ENCODE measurements at places on chromosomes 7 and 10. TPM values are rescaled to one million over a fixed set of nuclear protein-coding genes. Genes with fewer than 3 reads are reported as not detected.

The LRRC18 gene
- not detected for total RNA-seq

The SEMA3D gene
- under 0.01 TPM for total RNA-seq

DNA sequence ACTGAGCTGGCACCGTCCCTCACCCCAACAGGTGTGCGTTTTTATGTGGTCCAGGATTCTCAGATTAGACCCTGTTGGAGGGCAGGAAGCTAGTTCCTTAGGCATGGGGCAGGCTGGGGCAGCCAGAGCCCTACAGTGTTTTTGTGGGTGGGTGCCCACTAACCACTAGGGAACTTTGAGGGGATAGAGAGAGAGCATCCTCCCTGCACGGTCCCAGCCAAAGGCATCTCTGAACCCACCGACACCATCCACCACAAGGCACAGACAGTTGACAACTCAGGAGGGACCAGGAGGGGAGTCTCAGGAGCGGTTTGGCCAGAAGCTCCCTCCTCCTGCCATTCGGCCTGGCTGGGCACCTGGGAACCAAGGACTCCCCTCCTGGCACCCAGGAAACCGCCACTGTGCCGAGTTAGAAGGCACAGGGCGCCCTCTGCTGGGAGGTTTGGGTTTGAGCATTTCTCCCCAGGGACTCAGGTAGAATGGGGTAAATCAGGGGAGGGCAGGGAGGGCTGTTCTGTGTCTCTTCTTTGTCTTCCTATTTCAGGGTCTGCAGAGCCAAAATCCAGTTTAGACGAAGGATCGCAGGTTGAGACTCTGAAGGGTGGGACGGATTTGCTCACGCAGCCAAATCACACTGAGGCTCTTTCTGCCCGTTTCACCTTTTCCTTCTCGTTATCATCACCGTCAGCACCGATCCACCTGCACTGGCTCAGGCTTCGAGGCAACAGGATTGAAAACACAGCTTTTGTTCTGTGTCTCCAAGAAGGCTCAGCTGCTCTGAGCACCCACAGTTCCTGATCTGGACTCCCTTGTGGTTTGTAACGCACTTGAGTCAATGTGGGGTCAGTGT is 84.8 kb upstream of the COL13A1 start:
- DNase-seq: peak; percentile 28

- peak; percentile 3 for DNase-seq
Measured at GRCh38 chr10:83991986-83992753, 147.1 kb upstream of the GHITM start.

GRCh38 chr7:66504131-66504530 is 124.5 kb upstream of the KCTD7 start:
- DNase-seq: no peak

- no peak for DNase-seq
Measured at GRCh38 chr7:76142861-76143260, 58.8 kb upstream of the SRRM3 start.

GRCh38 chr7:40883826-40884225 is 749.0 kb downstream of the SUGCT start:
- no peak for DNase-seq

All from hematopoietic multipotent progenitor cell (in vitro differentiated cells).